ENCODE measurements at places on chromosomes 3 and 15.
A peak's percentile ranks its signal among the peaks of the same experiment; 100 is the strongest.

DNA sequence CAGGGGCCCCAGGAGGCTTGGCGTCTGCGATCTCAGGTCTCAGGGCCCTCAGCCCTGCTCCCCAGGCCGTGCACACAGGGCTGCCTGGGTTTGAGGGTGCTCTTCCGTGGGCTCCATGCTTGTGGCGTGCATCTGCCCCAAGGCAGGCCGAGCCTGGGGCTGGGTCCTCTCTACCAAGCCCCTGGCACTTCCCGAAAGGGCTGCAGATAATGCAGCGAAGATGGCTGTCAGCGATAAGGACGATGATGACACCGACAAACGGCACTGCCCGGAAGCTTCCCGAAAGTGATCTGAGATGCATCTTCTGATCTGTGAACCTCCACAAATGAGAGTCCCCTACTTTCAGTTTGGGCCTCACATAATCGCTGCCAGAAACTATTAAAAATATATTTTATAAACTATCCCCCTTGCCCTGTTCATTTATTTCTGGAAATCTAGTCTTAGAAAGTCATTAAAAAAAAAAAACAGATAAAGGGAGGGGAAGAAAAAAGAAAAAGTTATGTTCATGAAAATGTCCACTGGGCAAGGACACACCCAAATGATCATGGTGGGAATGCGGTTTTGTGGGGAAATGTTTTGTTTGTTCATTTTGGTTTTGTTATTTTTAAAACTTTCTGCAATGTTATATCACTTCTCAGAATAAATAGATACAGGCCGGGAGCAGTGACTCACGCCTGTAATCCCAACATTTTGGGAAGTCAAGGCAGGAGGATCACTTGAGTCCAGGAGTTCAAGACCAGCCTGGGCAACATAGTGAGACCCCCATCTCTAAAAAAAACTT is 51.5 kb downstream of the RPN1 start:
- no peak for DNase-seq
- H3K4me3 ChIP-seq, result no peak overlapping the region
- H3K36me3 ChIP-seq, result no peaks in the 10 kb centered on the region

DNA sequence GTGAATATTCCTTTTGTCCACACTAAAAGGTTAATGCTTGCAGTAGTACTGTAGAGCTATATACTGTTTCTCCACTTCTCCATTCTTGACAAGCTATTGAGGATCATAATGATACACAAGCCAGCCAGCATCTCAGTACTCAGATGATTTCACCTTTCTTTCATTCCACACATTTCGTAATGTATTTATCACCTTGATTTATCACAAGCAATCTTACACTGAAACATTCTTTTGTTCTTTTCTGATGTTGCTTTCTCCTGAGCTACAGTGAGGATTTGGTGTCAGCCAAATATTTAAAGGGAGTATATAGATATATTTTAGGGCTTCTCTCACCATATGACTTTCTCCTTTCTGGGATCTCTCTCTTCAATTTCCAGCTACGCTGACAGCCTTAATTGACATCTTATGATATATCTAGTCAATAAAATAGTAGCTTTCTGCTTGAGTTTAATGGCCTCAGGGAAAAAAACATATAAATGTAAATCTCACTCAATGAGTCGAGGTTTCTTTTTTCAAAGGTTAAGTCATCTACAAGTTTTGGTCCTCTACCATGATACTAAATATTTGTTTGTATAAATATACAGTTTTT is 1327.0 kb downstream of the NSUN3 start:
- no peak overlapping the region for H3K4me3 ChIP-seq
- H3K36me3 ChIP-seq, result no peaks in the 10 kb centered on the region
- H3K27ac ChIP-seq, result no peak overlapping the region
- no peaks in the 10 kb centered on the region for H3K4me1 ChIP-seq
- H3K27me3 ChIP-seq, result no peaks in the 10 kb centered on the region

DNA sequence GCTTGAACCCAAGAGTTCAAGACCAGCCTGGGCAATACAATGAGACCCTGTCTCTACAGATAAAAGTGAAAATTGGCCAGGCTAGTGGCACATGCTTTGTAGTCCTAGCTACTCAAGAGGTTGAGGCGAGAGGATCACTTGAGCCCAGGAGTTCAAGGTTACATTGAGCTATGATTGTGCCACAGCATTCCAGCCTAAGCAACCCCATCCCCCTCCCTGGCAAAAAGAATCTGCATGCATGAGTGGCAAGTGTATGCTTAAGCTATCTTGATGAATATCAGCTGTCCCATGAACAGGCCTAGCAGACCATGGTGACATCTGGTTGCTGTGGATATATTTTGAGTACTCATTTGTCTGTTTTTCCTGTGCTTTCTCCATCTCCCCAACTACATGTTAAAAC is 4.7 kb downstream of the ATRIP start:
- no peak for DNase-seq
- peaks cover 37% of the 10 kb centered on the region for H3K36me3 ChIP-seq
- H3K4me3 ChIP-seq, result no peak overlapping the region
- H3K4me1 ChIP-seq, result peaks cover 16% of the 10 kb centered on the region
- no peak overlapping the region for H3K27ac ChIP-seq

DNA sequence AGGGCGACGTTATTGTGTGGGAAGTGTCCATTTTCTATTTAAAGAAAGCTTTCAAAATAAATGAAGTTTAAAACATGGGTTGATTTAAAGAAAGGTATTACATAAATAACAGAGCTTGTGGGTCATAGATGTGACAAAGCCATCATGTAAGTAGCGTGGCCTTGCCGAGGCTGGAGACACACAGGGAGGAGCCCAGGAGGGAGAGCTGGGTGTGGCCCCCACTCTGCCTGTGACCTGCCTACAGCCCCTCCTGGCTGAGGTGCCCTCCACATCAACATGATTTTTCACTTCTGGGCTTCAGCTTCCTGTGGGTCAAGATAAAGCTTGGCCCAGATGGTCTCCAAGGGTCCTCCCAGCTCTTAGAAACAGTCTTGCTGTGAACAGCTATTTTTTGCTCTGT is 12.5 kb upstream of the MGLL start:
- H3K4me3 ChIP-seq, result no peak overlapping the region
- no peak for DNase-seq
- peaks cover 4% of the 10 kb centered on the region for H3K36me3 ChIP-seq
- peaks cover 11% of the 10 kb centered on the region for H3K27me3 ChIP-seq

- H3K4me3 ChIP-seq, result no peak overlapping the region
- no peak for DNase-seq
- no peak overlapping the region for H3K27ac ChIP-seq
- H3K27me3 ChIP-seq, result no peaks in the 10 kb centered on the region
Observed at GRCh38 chr3:165748094-165748493, 89.1 kb downstream of the BCHE start.

- H3K36me3 ChIP-seq, result no peaks in the 10 kb centered on the region
- no peaks in the 10 kb centered on the region for H3K4me1 ChIP-seq
- peaks cover 5% of the 10 kb centered on the region for H3K27me3 ChIP-seq
- DNase-seq, result no peak
Observed at GRCh38 chr3:190414297-190414696, 26.3 kb downstream of the CLDN16 start.

DNA sequence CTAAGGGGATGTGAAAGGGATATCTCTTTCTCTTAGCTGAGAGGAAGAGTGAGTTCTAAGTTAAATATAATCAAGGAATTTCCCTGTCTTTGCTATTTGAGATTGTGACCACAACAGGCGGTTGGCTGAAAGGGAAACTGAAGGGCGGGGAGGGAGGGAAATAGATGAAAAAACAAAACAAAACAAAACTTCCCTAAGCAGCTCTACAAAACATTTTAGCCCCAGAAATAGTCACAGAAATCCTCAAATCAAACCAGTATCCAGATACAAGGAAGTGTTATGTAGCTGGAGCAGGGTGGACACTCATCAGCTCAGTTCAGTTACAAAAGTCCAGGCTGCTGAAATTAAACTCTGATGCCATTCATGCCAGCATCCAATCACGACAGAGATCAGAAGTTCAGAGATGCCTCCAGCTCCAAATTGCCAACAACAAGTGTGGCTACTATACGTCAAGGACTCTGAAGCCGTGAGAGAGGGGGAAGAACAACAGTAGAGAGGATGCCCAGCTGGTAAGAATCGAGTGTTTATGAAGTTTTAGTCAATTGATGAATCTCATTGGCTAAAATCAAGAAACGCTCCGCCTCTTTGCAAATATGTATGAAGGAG is 319 bp upstream of the TP63 start:
- DNase-seq, result no peak
- peaks cover 28% of the 10 kb centered on the region for H3K4me1 ChIP-seq
- peak overlapping the region; percentile 74 for H3K4me3 ChIP-seq
- H3K27ac ChIP-seq, result peak overlapping the region; percentile 82

DNA sequence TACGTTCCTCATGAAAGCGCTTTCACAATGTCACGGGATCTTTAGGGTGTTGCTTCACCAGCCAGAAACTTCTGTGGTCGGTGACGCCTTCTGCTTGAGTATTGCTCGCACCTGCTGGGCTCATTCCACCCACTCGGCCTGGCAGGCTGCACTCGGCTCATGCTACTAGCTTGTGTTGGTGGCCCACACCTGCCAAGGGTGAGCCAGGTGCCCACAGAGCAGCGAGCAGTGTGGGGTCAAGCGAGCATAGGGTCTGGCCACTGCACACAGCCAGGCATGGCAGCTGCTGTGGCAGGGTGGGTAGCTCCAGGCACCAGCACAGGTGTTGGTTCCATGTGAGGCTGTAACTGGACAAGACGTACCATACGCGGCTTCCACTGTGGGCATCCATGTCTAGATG is 202.9 kb upstream of the CADM2 start:
- H3K36me3 ChIP-seq, result no peaks in the 10 kb centered on the region
- no peaks in the 10 kb centered on the region for H3K27me3 ChIP-seq
- no peak overlapping the region for H3K27ac ChIP-seq
- no peak for DNase-seq
- H3K4me1 ChIP-seq, result no peaks in the 10 kb centered on the region

DNA sequence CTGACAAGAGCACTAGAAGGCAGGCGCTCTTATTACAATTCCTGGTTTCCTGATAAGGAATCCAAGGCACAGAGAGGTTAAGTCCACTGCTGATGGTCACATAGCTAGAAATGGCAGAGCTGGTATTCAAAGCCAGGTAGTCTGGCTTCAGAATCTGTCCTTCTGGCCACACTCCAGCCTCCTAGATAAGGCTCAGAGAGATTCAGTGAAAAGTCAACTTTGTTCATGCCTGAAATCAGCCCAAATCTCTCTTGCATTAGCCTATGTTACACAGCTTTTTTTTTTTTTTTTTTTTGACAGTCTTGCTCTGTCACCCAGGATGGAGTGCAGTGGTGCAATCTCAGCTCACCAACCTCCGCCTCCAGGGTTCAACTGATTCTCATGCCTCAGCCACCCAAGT is 21.1 kb upstream of the CMTM8 start:
- no peaks in the 10 kb centered on the region for H3K36me3 ChIP-seq
- H3K4me1 ChIP-seq, result peaks cover 4% of the 10 kb centered on the region
- DNase-seq, result no peak
- no peak overlapping the region for H3K27ac ChIP-seq
- H3K27me3 ChIP-seq, result no peaks in the 10 kb centered on the region

DNA sequence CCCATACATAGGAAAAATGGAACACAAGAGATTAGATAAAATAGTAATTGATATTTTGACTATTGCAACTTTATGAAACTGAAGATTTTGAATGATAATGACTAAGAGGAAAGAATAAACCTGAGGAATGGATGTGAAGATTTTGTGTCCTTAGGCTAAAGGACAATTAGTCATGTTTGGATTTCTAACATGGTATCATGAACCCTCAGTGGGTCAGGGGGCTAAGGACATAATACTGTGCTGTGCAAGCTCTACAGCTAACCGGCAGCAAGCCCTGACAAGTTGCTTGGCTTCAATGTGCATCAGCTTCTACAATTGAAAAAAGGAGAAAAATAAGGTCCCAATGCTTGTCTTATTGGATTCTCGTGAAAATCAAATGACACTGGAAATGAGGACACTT is 491.0 kb downstream of the MECOM start:
- H3K27me3 ChIP-seq, result no peaks in the 10 kb centered on the region
- H3K36me3 ChIP-seq, result no peaks in the 10 kb centered on the region
- no peaks in the 10 kb centered on the region for H3K4me1 ChIP-seq
- no peak for DNase-seq
- H3K4me3 ChIP-seq, result no peak overlapping the region

DNA sequence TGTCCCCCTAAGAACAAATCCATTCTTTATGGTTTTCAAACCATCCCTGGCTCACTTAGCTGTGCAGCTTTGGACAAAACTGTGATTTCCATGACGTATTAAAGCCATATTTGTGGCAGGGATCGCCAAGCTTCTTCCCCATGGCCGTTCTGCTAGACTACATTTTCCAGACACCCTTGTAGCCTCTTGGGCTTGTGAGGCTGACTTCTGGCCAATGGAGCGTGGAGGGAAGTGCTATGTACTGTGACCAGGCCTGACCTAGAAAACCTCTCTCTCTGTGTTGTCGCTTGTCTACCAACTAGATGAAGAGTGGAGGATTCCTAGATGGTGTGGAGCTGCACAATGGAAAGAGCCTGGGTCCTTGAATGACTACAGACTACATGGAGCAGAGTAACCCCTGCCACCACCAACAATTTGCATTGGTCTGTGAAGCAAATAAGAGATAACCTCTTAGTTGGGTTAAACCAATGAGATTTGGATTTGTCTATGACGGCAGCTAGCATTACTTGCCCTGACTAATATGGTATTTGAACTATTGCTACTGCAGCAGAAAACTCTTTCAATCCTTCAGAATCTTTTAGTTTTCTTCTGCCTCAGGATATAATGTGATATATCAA is 22.1 kb upstream of the MGLL start:
- H3K27me3 ChIP-seq, result peaks cover 30% of the 10 kb centered on the region
- DNase-seq, result no peak
- H3K27ac ChIP-seq, result no peak overlapping the region
- H3K4me3 ChIP-seq, result no peak overlapping the region
- no peaks in the 10 kb centered on the region for H3K36me3 ChIP-seq

- no peak overlapping the region for H3K4me3 ChIP-seq
- H3K27ac ChIP-seq, result no peak overlapping the region
- H3K36me3 ChIP-seq, result no peaks in the 10 kb centered on the region
- peaks cover 6% of the 10 kb centered on the region for H3K27me3 ChIP-seq
- DNase-seq, result no peak
- H3K4me1 ChIP-seq, result no peaks in the 10 kb centered on the region
Observed at GRCh38 chr15:88208396-88208795, 48.1 kb downstream of the NTRK3 start.
